ENCODE measurements at places on chromosomes 7 and 10.
A peak's percentile ranks its signal among the peaks of the same experiment; 100 is the strongest.

DNA sequence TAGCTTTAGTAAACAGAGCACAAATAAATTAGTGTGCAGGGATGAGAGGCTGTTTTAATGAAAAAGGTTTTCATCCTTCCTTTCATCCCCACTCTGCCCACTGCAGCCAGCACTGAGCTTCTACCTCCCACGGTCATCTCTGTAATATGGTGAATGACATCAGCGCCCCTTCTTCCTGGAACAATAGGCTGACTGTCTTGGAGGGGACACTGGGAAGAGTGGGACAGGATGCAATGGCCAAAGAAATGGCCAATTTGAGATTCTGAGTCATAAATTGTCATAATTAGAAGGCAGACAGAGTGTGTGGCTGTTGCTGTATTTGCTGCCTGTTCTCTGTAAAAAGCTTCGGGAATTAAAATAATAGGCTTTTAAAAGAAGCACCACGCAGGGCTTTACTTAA lies 126.7 kb upstream of the CALN1 start:
- no peak for DNase-seq

GRCh38 chr7:137492889-137493288 lies 149.4 kb upstream of the PTN start:
- no peak for DNase-seq

- no peak for DNase-seq
Observed at GRCh38 chr10:12719365-12719764, 282.1 kb downstream of the CCDC3 start.

- DNase-seq, result no peak
Observed at GRCh38 chr10:124962421-124962820, 20.5 kb downstream of the ZRANB1 start.

DNA sequence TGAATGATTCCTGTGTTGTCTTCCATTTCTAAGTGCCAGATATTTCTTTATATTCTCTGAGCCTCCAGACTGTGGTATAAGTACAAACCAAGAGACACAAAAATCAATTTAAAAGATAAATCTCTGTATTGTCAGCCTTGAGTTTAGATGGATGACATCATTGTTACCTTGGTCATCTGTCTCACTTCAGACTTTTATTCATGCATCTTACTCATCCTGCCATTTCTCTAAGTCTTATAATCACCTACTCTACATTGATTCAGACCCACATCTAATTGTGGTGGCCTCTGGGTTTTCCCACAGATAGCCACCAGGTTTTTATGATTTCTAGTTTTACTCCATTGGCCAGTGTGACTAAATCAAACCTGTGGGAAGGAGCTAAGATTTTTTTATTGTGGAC lies 26.8 kb upstream of the HDAC9 start:
- no peak for DNase-seq

GRCh38 chr7:153027210-153027609 lies 267.7 kb downstream of the ACTR3B start:
- no peak for DNase-seq

DNA sequence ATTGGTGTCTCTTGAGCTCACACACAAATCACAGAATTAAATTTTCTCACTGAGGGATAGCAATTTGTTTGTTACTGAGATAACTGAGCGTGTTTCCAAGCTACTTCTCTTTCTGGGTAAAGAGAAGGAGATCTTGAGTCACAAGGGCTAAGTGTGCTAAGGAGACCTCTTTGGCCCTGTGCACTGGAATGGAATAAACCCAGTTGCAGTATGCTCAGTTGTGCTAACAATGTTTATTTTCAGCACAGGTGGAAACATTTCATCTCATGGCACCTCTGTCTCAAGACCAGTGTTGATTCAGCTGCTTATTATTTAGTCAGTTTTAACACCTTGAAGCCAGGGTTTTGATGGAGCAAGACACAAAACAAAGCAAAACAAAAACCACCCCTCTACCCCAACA lies 22.5 kb upstream of the UBE2H start:
- no peak for DNase-seq

GRCh38 chr7:158267742-158268435 lies 319.7 kb downstream of the PTPRN2 start:
- DNase-seq, result no peak

GRCh38 chr10:60434418-60435046 lies 44.9 kb upstream of the ANK3 start:
- DNase-seq, result no peak

- no peak for DNase-seq
Observed at GRCh38 chr10:7383442-7383841, 27.4 kb downstream of the SFMBT2 start.

- no peak for DNase-seq
Observed at GRCh38 chr7:82631998-82632397, 188.4 kb upstream of the CACNA2D1 start.

GRCh38 chr7:77571801-77572200 lies 34.7 kb downstream of the PTPN12 start:
- no peak for DNase-seq

DNA sequence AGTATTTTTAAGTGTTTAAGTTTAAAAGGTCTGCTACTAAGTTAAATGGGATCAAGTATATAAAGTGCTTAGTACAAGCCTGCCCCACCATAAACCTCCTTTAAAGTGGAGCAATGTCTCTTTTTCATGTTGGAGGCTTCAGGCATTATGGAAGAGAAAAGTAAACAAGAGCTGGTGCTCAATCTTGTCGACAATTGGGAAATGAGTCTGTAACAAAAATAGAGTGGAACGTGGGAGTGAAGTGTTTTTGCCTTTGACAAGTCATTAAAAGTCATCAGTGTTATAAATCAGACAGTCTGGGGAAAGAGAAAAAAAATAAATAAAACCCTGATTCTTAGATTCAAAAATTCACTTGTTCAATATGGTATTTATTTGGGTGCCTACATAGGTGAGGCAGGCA lies 44.7 kb downstream of the DNAJC12 start:
- no peak for DNase-seq

- DNase-seq, result peak; percentile 37
Observed at GRCh38 chr7:44983742-44984477, 5.1 kb upstream of the MYO1G start.

- no peak for DNase-seq
Observed at GRCh38 chr7:139940866-139941265, 111.8 kb downstream of the TBXAS1 start.

GRCh38 chr10:120969219-120969645 lies 118.1 kb downstream of the WDR11 start:
- DNase-seq, result no peak

DNA sequence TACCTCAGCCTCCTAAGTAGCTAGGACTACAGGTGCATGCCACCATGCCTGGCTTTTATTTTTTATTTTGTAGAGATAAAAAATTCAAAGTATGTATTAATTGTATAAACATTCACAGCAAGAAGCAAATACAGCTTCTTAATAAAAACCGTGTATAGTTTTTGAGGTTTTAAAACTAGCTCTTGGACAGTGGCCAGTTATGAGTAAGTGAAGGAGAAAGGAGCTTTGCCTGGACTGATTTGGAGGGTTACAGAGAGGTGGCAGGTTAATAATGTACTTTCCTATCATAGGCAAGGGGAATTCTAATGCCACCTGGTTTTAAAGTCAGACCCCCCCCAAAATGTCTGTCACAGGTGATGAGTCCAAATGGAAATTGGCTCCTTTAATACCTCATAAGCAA lies 43.4 kb downstream of the ZNRF2 start:
- DNase-seq, result no peak

DNA sequence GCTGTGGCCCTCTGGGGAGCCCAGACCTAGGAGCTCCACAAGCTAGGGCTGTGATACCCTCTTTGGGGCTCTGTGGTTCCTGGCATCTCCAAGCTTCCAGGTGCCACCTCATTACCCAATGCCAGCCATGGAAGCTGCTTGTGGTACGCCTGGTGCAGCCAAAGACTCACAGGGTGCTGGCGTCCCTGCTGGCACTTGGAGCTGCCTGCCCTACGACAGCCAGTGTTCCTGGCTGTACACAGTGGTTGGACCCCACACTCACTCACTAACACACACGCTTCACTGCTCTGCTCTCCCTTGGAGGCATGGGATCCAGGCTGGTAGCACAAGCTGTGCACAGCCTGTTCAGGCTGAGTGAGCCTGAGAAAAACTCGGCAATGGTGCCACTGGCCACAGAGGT lies 894.1 kb upstream of the PHF14 start:
- DNase-seq, result no peak

DNA sequence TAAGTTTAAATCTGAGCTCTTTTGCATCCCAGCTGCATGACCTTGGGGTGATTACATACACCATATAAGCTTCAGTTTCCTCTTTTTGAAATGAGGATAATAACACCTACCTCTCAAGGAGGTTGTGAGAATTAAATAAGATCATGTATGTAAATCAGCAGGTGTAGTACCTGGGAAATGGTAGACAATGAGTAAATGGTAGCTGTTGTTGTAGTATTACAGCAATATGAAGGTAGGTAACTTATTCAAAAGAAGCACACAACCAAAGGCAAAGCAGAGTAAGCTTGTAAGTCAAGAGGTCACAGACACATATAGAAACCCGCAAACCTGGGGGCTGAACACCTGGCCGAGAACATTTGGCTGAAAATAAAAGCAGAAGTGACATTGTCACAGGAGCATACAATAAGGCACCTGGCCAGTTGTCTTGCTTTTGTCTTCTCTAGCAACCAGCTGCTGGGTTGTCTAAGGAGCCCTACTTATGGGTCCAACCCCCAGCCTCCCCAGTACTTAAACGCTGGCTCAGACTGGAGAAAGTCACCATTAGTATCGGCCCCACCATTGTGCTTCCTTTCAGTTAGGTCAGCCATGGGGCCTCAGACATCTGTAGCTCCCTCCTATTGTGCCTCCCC lies 203.6 kb upstream of the MKLN1 start:
- no peak for DNase-seq

DNA sequence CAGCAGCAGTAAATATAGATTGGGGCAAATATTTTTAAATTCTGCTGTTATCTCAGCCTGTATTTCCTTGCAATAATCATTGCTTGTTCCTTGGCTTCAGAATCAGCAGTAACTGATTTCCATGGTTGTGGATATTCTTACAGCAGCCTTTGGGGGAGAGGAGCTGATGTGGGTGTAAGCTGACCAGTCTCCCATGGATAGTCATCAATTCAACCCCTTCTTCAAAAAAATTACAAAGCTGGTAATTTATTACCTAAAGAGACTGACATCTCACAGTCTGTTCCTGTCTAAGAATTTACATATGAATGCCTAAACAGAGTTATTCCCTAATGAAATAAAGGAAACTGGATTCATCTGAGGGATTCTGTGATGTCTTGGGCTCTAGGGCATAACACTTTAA lies 103.1 kb upstream of the CABCOCO1 start:
- no peak for DNase-seq

- no peak for DNase-seq
Observed at GRCh38 chr10:98262571-98262970, 5.4 kb downstream of the LOXL4 start.

DNA sequence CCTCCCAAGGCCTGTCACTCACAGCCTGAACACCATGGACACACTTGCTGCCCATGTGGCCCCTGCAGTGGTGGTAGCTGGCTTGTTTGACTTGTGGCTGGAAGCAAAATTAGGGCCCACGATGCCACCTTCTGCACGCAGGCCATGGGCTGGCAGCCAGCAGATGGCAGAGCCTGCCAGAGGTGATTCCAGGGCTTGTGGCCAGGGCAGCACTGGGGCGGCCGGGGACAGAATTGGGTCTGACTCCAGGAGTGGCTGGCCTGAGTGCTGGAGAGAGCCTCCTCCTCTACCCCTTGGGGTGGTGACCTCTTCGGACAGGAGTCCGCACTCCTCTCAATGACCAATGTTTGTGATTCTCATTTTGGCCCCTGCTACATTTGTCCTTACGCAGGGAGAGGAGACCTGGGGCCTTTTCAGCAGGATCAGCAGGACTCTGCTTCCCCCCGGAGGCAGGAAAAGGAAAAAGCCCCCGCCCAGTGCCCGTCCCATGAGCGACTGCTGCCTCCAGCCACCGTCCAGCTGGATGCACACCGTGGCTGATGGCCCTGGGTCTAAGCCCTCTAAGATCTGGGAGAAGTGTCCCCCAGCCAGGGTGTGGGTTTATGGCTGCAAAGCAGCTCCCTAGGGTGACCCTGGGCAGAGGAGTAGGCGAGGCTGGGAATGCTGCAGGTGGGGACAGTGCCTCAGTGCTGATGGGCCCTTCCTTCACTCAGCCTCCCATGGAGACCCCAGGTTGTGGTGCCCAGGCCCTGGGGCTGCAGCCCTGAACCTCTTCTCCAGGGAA lies 26.5 kb downstream of the DNAJB12 start:
- DNase-seq, result peak; percentile 61

DNA sequence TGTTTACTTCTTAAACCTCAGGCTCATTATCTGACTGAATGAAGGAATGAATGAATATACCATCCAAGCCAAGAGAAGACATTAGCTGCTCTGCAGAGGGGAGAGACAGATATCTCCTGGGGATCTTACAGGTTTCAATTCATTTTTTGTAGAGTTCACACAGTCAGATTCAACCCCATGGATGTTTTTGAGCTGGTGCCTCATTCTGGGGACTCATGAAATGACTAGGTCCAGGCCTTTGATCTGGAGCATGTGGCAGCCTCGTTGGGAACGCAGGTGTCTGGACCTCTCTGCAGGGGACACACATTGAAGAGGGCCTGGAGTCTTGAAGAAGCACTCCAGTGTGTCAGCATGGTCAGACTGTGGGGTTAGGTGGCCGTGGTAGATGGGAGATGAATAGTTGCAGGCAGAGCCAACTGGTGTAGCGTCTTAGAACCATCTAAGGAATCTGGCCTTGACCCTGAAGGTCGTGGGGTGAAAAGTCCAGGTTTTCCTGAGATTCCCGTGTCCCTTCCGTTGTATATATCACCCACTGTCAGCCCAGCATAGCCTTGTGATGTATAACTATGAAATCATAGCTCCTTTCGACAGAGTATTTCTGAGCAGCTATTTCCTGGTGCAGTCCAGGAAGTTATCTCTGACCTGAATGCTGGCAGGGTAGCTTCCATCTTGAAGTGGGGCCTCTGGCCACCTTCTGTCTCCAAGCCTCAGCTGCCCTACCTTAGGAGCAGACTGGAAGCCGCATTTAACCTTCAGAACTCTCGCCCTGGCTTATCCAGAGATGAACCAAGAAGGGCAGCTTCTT lies 22.3 kb downstream of the BTBD16 start:
- DNase-seq, result no peak

DNA sequence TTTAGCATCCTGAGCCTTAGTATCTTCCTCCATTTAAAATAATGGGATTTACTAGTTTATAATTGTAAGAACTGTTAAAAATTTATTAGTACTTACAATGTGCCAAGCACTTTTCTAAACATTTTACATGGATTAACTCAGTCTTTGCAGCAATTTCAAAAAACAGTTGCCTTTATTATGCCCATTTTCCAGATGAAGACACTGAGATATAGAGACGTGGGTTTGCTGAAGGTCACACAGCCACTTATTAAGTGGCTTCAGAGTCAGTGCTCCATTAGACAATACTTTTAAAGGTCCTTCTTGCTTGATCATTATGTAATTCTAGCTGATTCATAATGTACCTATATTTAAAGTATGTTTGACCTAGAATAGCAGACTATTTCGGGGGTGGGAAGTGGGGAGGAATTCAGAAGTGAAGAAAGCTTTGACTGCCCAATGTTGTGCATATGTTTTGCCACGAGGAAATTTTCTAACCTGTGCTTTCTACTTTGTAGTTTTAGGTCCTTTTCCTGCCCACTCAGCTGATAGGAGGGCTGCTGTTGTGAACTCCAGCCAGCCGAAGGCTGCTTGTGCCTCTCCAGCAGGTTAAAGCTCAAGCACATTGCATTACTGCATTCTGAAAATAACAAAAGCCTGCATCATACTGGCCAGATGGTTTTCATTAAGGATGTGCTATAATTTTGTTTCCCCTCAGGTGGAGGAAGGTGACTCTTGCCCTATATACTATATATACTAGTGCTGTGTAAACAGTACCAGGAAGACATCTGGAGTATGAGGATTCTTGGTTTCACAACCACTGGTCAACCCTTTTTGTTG lies 4.3 kb downstream of the PLEKHA8 start:
- DNase-seq, result no peak

Measured in activated T-cell treated with anti-CD3 and anti-CD28 coated beads, Interleukin-2, amount 50 U/mL, for 24 hours (primary cell).